ENCODE measurements at places on chromosomes 12 and 14.

DNA sequence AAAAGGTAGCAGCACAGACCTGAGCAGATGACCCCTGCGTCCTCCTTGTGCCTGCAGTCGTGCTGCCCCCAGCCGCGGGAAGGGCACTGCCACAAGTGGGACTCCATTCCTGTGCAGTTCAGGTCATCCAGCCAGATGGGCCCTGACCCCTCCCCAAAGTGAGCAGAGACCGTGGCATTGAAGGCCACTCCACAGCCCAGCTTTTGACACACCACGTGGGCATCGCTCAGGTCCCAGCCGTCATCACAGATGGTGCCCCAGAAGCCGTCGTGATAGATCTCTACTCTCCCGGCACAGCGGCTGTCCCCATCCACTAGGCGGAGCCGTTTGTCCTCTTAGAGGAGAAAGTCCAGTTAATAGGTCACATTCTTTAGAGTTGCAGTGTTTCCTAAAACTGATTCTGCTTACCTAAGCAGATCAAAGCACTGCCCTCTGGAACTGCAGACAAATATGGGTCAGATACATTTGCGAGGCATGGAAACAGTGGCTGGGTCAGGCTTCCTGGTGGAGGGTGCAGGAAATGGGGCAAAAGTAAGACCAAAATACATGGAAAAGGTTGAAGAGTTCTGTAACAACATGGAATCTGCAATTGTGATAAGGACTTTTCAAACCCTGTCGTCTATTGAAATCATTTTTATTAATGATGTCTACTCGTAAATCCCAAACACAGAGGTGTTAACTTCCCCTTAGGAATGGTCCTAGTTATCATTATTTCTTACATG, 69.4 kb downstream of the CD163L1 start:
- DNase-seq, result peak; percentile 80

DNA sequence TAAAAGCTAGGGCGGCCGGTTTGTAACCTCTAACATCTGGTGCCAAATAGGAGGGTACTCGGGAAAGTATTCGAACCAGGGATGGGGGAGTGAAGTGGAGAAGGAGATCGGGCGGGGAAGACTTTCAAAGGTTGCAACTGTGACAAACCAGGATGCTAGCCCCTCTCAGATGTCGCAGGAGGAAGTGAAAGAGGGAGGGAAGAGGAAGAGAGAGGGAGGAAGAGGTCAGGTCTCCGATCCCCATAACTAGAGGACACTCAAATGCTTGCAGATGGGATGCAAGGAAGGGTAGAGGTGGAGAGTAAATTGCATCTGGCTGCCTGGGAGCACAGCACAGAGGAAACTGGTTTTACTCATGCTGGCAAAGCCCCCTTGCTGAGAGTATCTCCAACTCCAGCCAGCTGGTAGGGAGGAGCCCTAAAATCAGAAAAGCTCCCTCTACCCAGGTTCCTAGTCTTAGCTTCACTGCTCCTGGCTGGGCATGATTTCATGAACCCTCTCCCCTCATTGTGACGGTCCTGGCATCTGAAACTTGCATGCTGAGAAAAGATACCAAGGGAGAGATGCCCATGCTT, 696.7 kb upstream of the TBX3 start:
- no peak for DNase-seq

DNA sequence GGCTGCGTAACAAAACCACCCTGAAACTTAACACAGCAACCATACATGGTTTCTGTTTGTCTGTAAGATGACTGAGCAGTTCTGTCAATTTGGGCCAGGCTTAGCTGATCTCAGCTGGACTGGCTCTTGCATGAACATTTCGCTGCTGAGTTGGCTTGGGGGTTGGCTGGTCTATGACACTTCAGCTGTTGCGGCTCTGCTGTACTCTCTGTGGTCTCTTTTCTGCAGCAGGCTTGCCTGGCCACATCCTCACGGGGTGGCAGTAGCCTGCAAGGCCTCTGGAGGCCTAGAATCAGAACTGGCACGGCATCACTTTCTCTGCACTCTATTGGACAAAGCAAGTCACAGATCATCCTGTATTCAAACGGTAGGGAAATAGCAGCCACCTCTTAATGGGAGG, 216.2 kb downstream of the BCL11B start:
- no peak for DNase-seq

- DNase-seq, result no peak
Observed at GRCh38 chr12:66538970-66539369, 139.9 kb downstream of the GRIP1 start.

DNA sequence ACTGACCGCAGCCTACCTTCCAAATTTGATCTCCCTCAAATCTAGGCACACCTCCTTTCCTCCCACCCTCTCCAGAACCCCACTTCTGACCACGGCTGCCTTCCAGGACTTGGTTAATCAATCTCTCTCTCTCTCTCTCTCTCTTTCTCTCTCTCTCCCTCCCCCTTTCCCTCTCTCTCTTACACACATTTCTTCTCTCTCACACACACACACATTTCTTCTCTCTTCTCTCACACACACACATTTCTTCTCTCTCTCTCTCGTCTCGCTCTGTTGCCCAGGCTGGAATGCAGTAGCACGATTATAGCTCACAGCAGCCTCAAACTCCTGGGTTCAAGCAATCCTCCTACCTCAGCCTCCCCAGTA, 521 bp upstream of the GMFB start:
- DNase-seq, result no peak

- DNase-seq, result peak; percentile 11
Observed at GRCh38 chr12:104827587-104827986, 130.5 kb downstream of the SLC41A2 start.

- DNase-seq, result no peak
Observed at GRCh38 chr12:107491856-107492255, 193.7 kb upstream of the PWP1 start.

DNA sequence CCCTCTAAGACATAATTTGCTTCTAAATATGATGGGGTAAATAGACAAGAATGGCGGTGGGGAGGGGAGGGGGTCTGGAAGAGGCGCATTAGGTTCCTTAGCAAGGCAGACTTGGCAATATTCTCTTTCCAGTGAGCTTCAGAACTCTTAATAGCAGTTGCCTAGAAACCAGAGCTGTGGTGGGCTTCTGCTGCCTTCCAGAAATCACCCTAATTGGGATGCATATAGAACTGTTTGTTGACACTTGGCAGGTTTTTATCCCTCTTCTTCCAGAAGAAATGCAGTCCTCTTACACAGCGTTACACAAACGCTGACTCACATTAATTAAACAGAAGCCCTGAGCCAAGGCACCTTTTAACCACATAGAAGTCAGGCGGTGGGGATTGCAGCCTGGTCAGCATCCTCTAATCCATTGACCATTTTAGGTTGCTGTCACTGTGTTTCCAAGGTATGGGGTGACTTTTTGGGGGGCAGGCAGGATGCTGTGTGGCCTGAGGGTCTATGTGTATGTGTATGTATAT, 114.1 kb downstream of the CCDC60 start:
- DNase-seq, result no peak

DNA sequence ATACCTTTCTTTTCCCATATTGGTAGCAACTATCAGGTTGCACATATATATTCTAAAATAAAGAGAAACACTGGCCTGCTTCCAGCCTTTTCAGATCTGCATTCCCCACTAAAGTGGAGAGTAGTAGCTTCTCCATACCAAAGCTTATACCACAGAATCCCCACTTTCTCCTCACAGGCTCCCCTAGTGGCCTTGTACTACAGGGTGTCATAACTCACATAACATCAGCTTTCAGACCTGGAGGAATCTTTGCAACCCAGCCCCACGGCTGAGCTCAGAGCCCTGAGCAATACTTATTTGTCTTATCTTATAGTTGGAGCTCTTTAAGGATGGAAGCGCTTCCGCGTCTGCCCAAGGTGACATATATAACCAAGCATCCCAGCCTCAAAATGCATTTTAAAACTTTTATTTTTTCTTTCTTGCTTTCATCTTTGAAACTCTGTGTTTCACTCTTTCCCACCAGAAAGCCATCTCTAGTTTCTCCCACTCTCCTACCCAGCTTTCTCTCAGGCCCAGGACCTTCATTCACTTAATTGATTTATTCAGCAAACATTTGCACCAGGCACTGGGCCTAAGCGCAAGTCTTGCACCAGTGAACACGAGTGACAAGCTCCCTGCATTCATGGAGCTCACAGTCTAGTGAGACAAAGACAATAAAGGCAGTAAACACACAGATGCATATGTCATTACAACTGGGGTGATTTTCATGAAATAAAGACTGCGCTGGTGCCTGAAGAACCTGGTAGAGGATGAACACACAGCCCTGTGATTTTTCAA, 254.7 kb downstream of the IPO8 start:
- peak; percentile 28 for DNase-seq

DNA sequence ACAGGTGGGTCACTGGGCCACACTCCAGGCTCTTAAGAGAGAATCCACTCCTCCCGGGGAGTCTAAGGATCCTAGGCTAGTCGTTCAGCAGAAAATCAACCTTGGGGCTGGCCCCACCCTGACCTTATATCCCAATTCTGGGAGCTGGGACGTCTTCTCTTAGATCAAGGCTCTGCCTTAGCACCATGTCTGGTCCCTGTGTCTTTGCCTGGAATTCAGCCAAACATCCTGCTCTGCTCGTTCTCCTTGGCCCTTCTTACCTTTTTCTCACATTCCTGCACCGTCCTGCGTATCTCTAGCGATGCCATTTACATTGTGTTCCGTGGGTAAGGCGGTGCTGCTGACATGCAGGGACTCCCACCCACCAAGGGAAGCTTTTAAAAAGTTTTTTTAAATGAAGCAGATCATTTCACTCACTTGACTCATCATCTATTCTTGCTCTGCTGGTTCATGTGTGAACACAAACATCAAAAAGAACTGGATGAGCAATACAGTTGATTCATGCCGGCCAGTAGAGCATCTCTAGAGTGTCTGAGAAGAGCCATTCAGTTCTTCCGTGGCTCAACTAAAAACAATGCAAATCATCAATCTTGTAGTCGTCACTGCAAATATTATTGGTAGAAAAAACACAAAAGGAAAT, 50.2 kb downstream of the KCNK13 start:
- DNase-seq, result no peak

DNA sequence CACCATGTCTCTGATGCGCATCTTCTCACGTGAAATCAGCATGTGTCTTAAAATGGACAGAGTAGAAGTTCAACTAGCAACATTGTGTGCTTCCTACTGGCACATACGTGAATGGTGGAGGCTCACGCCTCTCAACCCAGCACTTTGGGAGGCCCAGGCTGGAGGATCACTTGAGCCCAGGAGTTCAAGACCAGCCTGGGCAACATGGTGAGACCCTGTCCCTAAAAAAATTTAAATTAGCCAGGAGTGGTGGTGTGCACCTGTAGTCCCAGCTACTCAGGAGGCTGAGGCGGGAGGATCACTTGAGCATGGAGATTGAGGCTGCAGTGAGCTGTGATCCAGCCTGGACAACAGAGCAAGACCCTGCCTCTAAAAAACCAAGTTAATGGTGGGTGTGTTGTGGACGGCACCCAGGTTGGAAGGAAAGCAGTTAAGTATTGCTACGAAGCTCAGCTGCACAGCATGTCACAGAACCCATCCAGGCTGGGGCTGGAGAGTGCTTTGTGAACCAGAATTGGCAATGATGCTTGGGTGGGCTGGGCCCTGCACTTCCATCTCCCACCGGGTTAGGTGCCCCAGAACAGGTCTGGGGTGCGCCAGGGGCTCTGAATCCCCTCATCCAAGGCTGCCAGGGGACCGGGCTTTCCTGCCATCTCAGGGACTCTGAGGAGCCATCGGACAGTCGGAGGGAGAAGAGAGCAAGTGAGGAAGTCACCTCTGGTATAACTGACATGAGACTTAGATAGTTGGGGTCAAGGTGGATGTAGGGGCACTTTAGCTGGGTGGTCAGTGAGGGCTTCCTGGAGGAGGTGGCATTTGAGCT, 33.0 kb upstream of the ULK1 start:
- no peak for DNase-seq
